ENCODE measurements at places on chromosomes 4 and X.

DNA sequence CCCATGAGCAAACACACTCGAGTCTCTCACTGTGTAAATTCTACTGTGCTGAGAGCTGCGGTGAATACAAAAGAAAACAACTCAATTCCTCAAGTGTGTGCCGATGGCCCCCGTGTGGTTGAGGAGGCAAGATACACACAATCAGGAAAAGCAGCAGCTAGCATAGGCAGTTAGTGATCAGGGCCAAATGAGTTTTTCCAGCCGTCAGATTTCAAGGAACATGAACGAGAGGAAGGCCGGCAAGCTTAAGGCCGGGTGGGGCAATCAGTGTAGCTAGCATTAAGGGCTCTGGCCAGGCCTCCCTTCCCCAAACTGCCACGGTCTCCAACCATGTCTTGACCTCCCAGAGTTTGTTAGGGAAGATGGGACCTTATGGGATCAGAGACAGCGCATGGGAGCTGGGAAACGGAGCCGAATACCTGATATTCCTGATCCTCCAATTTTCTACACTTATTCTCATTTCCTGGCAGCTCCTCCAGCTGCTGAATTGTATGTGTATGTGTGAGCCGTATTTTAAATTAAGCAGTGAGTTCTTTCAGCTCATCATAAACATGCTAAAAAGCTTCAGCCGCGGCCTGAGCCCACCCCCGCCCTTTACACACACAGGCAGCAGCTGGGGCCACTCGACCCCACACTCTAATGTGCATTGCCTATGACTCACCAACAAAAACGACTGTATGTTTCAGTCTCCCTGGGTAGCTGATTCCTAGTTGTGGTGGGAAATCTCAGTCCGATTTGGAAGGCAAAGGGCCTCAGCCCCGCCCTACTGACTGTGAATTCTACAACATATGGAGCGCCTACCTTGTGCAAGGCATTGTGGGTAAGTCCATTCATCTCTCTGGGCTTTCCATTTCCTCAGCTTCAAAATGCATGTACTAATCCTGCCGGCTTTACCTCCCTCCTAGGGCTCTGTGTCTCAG is 59.9 kb downstream of the RTL9 start:
- peak; percentile 45 for DNase-seq

DNA sequence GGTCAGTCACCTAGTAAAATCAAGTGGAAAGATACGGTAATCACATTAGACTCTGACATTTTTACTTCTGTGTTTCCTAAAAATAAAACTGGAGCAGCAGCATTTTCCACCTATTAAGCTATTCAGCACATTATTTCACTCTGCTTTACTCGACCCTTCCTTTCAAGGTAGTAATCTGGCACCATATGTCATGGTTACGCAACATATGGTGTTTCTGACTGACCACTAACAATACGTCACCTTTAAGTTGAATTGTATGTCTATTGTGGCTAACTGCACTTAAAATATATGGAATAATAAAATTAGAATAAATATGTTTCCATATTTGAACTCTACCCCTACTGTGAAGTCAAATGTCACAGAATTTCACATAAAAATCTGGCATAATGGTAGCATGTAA is 168.8 kb downstream of the CDS1 start:
- no peak for DNase-seq

DNA sequence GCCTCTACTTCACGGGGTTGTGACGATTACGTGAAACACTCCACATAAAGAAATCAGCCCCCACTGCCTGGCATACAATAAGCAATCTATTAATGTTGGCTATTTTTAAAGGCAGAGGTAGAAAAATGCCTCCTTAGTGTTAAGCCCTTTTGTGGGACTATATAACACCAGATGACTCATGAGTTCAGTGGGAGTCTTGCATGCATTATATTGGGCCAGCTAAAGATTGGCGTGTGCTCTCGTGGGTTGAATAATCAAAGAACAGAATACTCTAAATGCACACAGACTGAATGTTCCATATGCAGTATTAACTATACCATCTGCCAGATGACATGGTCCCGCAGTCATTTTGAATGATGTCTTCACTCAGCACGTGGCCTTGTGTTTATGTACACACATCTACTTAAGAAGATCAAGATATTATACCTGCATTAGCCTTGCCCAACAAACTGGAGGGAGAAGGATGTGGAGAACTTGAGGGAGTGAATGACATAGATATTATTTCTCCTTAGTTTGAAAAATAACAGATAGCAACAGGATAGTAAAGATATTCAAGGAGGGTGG is 85.0 kb upstream of the MYOZ2 start:
- no peak for DNase-seq

DNA sequence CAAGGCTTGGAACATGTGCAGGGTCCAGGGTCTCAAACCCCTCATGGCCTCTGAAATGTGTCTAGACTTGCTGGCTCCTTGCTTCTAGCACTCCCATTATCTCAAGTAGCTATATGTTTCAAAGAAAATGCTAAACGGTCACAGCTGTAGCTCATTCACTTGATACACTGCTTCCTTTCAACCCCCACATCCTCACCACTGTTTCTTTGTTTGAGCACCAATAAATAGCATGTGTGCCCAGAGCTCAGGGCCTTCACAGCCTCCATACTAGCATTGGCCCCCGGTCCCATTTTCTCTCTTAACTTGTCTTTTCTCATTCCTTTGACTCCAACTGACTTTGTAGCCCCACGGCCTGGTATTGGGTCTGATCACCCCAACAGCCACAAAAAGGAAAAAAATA is 801.8 kb downstream of the STIM2 start:
- no peak for DNase-seq

All from RKO (cell line).